ENCODE measurements at places on chromosomes 2 and 18. TPM values are rescaled to one million over a fixed set of nuclear protein-coding genes. Genes with fewer than 3 reads are reported as not detected.

DSG2 gene
- total RNA-seq, result 308 TPM

DNA sequence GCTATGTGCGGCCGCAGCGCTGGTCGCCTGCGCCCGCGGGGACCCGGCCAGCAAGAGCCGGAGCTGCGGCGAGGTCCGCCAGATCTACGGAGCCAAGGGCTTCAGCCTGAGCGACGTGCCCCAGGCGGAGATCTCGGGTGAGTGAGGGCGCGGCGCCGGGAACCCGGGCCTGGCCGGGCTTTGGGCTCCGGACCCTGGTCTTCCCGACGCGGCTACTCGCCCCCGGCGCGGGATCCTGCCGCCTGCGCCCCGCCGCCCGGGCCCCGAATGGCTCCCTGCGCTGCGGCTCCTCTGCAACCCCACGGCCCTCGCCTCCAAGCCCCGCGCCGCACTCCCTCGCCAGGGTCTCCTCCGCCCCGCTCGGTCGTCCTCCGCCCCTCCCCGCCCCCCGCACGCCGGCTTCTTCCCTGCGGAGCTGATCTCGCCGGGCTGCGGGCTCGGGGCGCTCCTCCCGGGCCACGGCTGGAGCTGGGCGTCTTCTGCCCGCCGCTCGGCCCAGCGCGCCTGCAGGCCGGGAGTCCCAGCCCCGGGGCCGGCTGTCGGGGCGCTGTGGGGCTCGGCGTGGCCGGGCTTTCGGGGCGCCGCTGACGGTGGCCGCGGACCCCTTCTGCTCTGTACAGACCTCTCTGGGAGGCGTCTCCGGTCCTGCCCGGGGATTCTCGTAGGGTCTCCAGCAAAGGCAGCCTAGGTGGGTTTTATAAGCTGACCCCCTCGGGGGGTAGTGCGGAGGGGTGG lies 652 bp downstream of the GPC1 start:
- no peaks in the 10 kb centered on the region for H3K4me1 ChIP-seq
- peak overlapping the region; percentile 71 for H3K4me3 ChIP-seq
- H3K27me3 ChIP-seq, result peaks cover 9% of the 10 kb centered on the region
- H3K27ac ChIP-seq, result peak overlapping the region; percentile 74
- no peak for DNase-seq

GRCh38 chr2:9423922-9424272 lies 443 bp downstream of the CPSF3 start:
- peak overlapping the region; percentile 87 for H3K27ac ChIP-seq
- no peak for DNase-seq
- no peaks in the 10 kb centered on the region for H3K27me3 ChIP-seq
- no peaks in the 10 kb centered on the region for H3K36me3 ChIP-seq
- H3K4me3 ChIP-seq, result peak overlapping the region; percentile 91

DNA sequence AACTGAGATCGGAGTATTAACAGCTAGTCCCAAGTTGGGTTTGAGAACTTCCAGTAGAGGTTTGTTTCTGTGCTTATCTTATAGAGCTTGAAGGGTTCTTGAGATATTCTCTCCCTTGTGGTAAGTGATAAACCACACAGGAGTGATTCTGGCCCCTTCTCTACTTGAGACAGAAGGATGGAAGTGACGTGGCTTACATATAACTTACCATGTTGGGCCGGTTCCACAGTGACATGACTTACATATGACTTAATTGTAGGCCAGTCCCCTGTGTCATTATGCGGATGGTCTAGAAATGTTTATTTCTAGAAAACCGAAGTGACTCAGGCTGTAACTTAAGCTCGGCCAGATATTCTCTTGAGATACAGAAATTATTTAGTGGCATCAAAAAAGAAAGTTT lies 62.7 kb downstream of the TRAPPC12 start:
- no peak overlapping the region for H3K27ac ChIP-seq
- no peaks in the 10 kb centered on the region for H3K27me3 ChIP-seq
- peaks cover 9% of the 10 kb centered on the region for H3K36me3 ChIP-seq
- no peaks in the 10 kb centered on the region for H3K4me1 ChIP-seq
- no peak overlapping the region for H3K4me3 ChIP-seq

Data from colonic mucosa (tissue), 4 donors.